ENCODE measurements at places on chromosomes 4 and X.
A peak's percentile ranks its signal among the peaks of the same experiment; 100 is the strongest.

GRCh38 chr4:150381036-150381435 is 200.9 kb upstream of the MAB21L2 start:
- peak; percentile 71 for DNase-seq

- no peak for DNase-seq
These were observed 123.5 kb downstream of the BCOR start for GRCh38 chrX:39974270-39974669.

DNA sequence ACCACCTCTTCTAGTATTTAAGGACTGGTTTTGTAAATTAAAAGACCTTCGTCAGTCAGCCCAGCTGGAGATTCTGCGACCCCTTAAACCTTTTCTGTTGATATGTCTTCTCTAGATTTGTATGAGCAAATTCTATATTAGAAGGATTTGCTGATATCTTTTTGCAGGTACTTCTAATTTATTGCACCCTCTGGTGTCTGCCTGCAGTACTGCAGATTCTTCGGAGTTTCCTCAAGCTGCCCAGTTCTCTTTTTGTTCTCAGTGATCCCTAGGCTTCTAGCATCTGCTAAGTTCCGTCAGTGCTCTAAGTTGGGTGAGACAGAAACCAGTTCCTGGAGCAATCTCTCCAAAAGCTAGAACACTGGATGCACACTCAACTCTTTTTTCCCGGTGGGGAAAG is 545.2 kb downstream of the C4orf33 start:
- DNase-seq = peak; percentile 49

- DNase-seq = no peak
These were observed 23.2 kb upstream of the BRS3 start for GRCh38 chrX:136464589-136464988.

DNA sequence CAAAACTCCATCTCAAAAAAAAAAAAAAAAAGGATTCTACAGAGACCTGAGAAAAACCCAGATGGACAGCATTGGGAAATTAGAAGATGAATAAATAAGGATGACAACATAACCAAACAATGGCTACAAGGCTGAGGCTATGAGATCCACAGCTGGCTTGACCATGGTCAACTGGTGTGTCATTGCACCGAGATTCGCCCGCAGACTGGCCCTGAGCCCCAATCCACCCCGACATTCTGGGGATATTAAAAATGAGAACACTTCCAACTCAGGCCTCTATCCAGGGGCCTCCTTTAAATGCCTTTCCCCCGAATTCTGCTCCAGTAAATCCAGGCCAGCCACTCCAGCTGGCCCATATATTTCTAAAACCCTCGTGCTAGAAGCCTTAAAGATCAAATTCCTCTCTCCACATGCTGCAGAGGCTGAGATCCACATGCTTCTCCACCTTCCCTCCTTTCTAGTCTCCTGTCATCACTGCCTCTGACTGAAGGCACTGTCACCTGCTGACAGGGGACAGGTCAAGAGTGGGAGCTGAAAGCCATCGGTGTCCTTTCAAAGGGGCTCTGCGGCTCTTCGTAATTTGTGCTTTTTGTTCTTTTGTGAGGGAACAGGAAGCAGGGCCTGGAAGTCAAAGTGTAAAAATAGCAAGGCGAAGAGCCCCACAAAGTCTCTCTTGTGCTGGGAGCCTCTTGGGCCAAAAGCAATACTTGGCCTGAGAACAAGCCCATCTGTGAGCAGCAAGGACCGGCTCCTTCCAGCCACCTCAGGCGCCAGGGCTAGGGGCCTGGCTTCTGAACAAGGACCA is 203.7 kb downstream of the NSUN7 start:
- peak; percentile 7 for DNase-seq

DNA sequence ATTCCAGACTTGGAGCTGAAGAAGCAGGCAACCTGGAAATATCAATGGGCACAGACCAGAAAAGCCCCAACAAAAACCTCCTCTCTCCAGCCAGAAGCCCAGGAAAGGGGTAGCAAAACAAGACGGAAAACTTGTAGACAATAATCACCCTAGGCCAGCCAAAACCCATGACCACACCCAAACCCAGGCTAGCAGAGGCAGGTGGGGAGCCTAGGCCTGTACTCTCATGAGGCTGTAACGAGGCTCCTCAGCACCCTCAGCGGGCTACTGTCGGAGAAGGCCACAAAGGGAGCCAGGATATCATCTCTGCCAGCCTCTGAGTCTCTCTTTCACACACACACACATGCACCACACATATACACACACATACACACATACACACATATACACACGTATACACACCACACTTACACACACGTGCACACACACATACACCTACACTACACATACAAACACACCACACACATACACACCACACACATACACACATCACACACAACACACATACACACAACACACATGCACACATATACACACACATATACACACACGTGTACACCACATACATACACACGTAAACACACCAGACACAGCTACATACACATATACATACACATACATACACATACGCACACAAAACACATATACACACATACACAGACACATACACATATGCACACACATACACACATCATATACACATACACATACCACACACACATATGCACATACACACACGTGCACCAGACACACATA is 90.6 kb downstream of the FHDC1 start:
- DNase-seq = no peak

- DNase-seq = no peak
These were observed 12.8 kb upstream of the AKAP17A start for GRCh38 chrX:1578511-1579173.

All from fibroblast of upper back skin (primary cell).